Activated CD4-positive, alpha-beta memory T cell treated with anti-CD3 and anti-CD28 coated beads, Interleukin-2, amount 10 ng/mL, durations not matched to agents 7 days and 5 days (primary cell): ENCODE measurements at places on chromosomes 3 and 15. TPM values are rescaled to one million over a fixed set of nuclear protein-coding genes. Genes with fewer than 3 reads are reported as not detected.

DNA sequence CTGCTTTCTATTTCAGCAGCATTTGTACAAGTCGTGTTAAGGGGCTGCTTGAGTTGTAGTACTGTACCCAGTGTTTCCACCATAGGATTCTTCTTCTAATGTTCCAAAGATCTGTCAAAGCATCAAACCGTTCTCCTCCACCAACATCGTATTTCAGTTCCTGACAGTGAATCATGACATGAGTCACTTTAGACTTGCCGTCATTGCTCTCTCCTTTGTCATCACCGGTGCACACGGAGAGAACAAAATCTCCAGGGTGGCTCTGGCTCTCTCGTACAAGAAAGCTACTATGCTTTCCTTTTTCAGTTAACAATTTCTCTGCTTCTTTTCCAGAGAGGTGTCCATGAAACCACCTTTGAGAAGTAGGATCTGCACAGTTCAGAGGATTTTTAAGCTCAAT is 270.9 kb upstream of the CCDC54 start:
- no peaks in the 10 kb centered on the region for H3K36me3 ChIP-seq
- no peak for DNase-seq
- no peak overlapping the region for H3K4me3 ChIP-seq
- no peaks in the 10 kb centered on the region for H3K4me1 ChIP-seq
- H3K27me3 ChIP-seq = peaks cover 3% of the 10 kb centered on the region

GRCh38 chr15:31474059-31474868 is 147.6 kb downstream of the KLF13 start:
- no peaks in the 10 kb centered on the region for H3K27me3 ChIP-seq
- H3K4me1 ChIP-seq = peaks cover 39% of the 10 kb centered on the region
- peak overlapping the region; percentile 65 for H3K4me3 ChIP-seq
- peak overlapping the region; percentile 80 for H3K27ac ChIP-seq

DNA sequence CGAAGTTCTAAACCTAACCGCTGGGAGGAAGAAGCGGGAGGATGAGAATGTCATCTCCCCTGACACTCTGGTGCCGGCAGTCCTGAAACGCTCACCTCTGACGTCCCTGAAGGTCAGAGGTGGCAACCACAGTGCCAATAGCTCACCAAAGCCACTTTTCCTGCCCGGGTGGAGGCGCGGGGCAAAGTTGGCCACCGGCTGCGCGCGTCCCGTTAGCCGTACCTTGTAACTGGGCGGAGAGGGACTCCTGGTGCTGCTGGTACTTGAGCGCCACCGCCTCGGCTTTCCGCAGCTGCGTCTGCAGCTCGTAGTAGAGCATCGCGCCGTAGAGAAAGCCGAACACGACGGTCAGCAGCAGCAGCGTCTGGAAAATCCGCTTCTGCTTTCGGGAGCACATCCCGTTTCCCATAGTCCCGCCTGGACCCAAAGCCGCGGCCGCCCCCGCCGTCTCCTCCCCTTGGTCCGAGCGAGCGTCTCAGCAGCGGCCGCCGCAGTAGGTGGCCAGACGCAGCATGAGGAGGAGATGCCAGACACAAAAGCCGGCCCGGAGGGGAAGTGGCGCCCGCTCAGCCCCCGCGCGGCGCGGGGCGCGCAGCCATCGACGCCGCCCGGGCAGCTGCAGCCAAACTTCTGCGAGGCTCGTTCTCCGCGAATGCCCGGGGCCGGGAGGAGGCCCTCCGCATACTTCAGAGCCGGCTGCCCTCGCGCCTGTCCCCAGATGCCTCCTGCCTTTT is 680 bp downstream of the GOLIM4 start:
- H3K27ac ChIP-seq = peak overlapping the region; percentile 26
- H3K36me3 ChIP-seq = no peaks in the 10 kb centered on the region
- H3K4me1 ChIP-seq = peaks cover 12% of the 10 kb centered on the region
- H3K27me3 ChIP-seq = peaks cover 51% of the 10 kb centered on the region
- peak overlapping the region; percentile 74 for H3K4me3 ChIP-seq
- DNase-seq = peak; percentile 26

DNA sequence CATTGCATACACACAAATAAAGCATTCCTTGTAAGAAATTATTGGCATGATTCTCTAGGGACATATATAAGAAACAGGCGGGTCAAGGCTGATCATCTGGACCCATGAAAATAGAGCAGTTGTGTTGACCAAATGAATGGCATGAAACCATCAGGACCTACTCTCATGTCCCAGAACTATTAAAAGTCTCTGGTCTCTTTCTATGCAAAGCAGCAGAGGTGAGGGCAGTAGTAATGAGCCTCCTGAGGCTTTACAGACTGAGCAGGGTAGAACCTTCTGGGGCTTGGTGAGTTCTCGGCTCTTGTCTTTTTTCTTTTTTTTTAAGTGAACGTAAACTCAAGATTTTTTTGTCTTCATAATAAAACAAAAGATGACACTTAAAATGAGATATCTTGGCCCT is 9.3 kb downstream of the GLDN start:
- peaks cover 39% of the 10 kb centered on the region for H3K27me3 ChIP-seq
- H3K27ac ChIP-seq = no peak overlapping the region
- peaks cover 5% of the 10 kb centered on the region for H3K4me1 ChIP-seq
- no peak overlapping the region for H3K4me3 ChIP-seq
- DNase-seq = no peak

GRCh38 chr3:1954632-1955031 is 144.0 kb upstream of the CNTN4 start:
- H3K36me3 ChIP-seq = no peaks in the 10 kb centered on the region
- no peak overlapping the region for H3K4me3 ChIP-seq
- H3K27me3 ChIP-seq = no peaks in the 10 kb centered on the region
- no peak for DNase-seq
- no peaks in the 10 kb centered on the region for H3K4me1 ChIP-seq

- H3K4me1 ChIP-seq = peaks cover 28% of the 10 kb centered on the region
- no peaks in the 10 kb centered on the region for H3K27me3 ChIP-seq
- no peak for DNase-seq
- H3K36me3 ChIP-seq = peaks cover 30% of the 10 kb centered on the region
Observed at GRCh38 chr15:42279234-42279723, 6.0 kb upstream of the TMEM87A start.

Gene LPCAT4
- total RNA-seq = 109 TPM

Gene PP2D1
- not detected for total RNA-seq

Gene GOLGA6D
- not detected for total RNA-seq

Gene LDHAL6B
- not detected for total RNA-seq

Gene FRMD4B
- 69.5 TPM for total RNA-seq

Gene SRGAP3
- 1.3 TPM for total RNA-seq

Gene KNSTRN
- 54.3 TPM for total RNA-seq

Gene HTR3E
- not detected for total RNA-seq

Gene HES1
- total RNA-seq = 11.2 TPM

Gene COL6A6
- not detected for total RNA-seq

Gene CCDC54
- not detected for total RNA-seq

Gene ACSBG1
- not detected for total RNA-seq
